Upper lobe of right lung (tissue), 1 donor: ENCODE measurements at places on chromosomes 7 and 10.

DNA sequence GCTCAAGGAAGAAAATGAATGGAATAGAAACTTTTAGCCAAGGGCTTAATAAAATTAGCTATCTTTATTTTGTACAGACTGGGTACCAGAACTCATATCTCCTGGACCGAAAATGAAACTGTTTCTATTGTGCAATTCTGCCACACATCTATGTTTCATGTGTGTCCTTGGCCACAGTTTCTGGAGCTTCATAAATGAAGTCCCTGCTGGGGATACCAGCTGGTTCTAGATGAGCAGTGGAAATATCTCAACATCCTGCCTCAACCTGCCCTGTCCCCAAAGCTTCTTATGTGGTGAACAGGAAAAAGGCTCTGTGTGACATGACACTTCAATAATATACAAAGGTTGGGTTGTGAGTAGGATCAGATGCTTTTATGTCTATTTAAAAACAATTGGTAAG is 310.1 kb upstream of the SORCS1 start:
- DNase-seq, result no peak

GRCh38 chr10:118017850-118018249 is 28.9 kb downstream of the RAB11FIP2 start:
- peak; percentile 58 for DNase-seq

DNA sequence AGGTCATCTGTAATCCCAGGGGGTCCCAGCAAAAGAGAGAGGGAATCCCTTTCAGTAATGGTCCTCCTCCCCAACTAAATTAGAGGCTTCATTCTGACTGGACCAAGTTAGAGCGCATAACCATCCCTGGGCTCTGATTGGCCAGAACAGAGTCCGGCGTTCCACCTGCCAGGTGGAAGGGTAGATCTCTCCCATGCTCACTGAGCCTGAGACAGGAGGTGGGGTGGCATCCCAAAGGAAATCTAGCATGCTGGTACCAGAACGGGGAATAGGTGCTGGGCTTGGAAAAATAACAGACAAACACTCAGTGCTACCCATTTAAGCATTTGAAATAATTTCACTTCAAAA is 21.0 kb upstream of the TSPAN33 start:
- DNase-seq, result no peak

DNA sequence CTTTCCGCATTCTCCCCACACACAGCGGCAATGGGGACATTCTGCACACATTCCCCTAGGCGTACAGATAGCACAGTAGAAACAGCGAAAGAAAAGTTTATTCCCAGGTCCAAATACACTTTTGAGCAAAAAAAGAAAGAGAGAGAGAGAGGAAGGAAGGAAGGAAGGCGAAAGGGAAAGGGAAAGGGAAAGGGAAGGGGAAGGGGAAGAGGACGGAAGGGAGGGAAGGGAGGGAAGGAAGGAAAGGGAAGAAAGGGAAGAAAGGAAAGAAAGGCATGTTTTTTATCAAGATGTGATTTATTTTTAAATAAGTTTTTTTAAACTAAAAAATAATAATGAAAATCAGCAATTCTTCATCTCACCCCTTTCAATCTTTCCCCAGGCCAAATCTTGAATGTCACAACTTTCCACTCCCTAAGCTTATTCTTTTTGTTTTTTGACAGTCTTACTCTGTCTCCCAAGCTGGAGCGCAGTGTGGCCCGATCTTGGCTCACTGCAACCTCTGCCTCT is 281.7 kb downstream of the SKIDA1 start:
- no peak for DNase-seq

DNA sequence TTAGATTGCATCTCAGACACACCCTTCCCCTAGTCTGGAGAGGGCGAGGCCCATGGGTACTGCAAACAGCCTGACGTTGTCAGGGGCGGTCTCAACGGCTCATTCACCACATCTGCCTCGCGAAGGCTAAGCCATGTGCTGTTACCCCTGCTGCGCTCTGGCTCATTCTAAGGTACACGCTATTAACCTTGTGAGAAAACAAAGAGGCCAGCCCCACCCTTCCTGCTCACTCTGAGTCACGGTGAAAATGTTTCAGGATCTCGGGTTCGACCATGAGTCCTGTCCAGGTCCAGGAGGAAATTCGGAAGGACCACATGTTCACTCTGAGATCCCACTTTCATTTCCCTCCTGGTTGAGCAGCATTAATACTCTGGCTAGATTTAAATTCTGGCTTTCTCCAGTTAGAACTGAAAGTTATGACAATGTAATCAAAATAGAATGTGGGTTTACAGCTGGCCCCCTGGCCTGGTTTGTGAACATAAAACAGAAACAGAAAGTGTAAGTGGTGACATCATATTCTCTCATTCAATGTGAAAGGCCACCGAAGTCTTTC is 55.2 kb downstream of the EGFR start:
- no peak for DNase-seq

- DNase-seq, result no peak
Measured at GRCh38 chr7:68511281-68511680, 1087.0 kb upstream of the AUTS2 start.

GRCh38 chr7:150934045-150934766 is 43.9 kb downstream of the KCNH2 start:
- no peak for DNase-seq

DNA sequence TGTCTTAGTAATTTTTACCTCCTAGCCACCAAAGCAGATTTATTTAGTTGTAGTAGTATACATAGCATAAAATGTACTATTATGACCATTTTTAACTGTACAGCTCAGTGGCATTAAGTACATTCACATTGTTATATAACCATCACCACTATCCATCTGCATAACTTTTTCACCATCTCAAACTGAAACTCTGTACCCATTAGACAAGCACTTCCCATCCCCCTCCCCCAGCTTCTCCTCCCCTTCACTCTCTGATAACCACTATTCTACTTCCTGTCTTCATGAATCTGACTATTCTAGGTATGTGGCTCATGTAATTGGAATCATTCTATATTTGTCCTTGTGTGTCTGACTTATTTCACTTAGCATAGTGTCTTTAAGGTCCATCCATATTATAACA is 71.9 kb downstream of the MRPL32 start:
- no peak for DNase-seq

DNA sequence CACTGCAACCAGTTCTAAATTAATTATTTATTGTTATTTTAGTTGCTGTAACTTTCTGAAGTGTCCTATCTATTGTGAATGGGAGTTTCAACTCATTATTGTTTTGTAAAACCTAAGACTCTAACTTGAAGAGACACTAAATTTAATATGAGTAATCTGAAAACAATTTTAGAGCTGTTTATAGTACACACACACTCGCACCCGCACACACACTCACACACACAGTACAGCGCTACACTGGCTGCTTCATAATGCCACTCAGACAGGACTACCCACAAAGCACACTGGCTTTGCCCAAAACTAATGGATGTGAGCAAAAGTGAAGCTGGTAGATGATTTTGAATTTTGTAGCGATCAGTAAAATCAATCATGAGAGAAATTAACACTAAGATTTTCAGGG is 238.9 kb upstream of the ETV1 start:
- no peak for DNase-seq
